ENCODE measurements at places on chromosomes 3 and 15. TPM values are rescaled to one million over a fixed set of nuclear protein-coding genes. Genes with fewer than 3 reads are reported as not detected.

GRCh38 chr3:85251766-85252165 is 293.0 kb downstream of the CADM2 start:
- DNase-seq: no peak

DNA sequence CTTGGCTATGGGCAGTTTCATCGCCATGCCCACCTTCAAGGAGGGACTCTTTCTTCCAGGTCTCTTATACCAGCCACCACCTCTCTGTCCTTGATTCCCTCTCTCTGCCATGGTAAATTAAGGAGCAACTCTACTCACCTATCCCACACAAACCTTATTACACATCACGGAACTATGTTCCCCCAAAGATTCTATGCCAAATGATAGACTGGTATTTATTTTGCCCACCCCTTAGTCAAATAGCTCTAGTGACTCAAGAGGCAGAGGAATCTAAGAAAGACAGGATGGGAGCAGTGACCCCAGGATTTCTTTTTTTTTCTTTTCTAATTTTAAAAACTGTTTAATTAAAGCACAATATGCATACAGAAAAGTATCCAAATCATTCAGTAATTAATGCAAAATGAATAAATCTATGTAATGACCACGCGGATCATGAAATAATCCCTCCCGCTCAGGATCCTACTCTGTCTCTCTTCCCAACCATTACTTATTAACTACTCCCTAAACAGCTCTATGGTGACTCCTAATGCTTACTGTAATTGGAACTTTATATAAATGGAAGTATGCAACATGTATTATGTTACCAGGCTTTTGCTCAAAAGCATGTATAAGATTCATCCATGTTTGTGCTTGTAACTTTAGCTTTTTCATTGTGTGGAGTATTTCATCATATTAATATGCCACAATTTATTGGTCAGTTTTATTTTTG is 410.8 kb upstream of the RASGRP1 start:
- no peak for DNase-seq

SLC38A3 gene
- total RNA-seq: not detected

XIRP1 gene
- 0.06 TPM for total RNA-seq

- no peak for DNase-seq
Measured at GRCh38 chr3:128760881-128761280, 34.9 kb downstream of the RAB7A start.

- no peak for DNase-seq
Measured at GRCh38 chr3:4036046-4036445, 236.8 kb downstream of the LRRN1 start.

DNA sequence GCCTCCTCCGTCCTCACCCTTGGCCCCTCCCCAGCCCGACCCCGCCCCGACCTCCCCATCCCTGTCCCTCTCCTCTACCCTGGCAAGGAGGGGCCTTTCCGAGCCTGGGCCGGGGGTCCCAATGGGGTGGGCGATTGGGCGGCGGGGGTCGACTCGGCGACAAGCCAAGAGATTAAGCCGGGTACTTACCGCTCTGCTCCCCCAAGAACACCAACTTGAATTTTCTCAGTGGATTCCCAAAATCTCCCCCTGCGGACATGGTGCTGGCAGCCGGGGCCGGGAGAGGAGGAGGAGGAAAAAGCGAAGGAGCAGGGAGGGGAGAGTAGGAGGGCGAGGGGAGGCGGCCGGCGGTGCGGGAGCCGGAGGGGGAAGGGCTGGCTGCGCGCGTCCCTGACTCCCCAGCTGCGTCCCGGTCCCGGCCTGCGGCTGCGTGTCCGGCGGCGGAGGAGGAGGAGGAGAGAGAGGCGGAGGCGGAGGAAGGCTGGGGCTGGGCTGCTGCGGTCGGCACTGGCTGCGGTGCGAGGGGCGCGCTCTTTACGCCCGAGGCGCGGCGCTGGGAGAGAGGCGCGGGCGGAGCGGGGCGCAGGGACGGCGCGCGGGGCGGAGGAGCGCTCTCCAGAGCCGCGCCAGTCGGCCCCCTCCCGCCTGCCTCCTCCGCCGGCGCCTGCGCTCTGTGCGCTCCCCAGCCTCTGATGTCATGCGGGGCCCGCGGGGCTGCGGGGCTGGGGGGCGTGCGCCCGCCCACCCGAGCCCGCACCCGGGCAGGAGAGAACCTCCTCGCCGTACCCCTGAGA is at the start of gene RAB6B:
TSS of gene RAB6B (minus strand) at position 675 of the 794 bp plus-strand sequence. CDS start at position 259, 416 bp downstream.
- DNase-seq: no peak

CACNA2D2 gene
- total RNA-seq: 0.56 TPM

DNA sequence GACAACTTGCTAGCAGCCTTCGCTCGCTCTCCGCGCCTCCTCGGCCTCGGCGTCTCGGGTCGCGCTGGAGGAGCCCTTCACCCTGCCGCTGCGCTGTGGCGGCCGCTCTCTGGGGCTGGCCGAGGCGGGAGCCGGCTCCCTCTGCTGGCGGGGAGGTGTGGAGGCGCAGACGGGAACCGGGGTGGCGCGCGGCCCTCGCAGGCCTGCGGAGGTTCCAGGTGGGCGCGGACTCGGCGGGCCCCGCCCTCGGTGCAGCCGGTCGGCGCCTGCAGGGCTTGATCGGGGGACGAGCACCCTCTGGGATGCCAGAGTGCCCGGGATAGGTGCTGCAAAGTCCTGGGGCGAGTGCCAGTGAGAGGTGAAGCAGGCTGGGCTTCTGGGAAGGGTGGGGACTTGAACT is 989.9 kb downstream of the ROBO2 start:
- DNase-seq: no peak

GRCh38 chr3:38039101-38039898 is at the start of gene DLEC1:
DLEC1 (plus strand) TSS chr3:38039208; CDS start chr3:38039226, 18 bp downstream.
- DNase-seq: peak; percentile 97

IQCH gene
- total RNA-seq: 0.98 TPM

HEXA gene
- total RNA-seq: 95.5 TPM

DNA sequence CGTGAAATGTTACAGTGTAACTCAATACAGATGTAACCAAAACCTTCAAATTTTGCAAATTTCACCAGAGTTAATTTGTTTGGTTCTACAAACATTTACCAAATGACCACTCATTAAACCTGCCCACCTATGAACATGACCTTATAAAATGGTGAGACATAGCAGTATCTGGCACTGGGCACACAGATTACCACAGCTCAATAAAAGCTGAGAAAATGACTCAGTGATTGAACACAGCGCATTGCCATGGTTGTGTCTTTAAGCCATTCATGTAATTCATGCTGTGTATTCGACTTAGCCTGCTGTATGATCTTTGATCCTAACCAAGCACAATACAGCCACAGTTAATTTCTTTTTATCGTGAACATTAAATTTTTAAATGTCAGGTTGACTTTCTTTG is 11.3 kb downstream of the PPARG start:
- no peak for DNase-seq

TNFAIP8L3 gene
- total RNA-seq: not detected

DNA sequence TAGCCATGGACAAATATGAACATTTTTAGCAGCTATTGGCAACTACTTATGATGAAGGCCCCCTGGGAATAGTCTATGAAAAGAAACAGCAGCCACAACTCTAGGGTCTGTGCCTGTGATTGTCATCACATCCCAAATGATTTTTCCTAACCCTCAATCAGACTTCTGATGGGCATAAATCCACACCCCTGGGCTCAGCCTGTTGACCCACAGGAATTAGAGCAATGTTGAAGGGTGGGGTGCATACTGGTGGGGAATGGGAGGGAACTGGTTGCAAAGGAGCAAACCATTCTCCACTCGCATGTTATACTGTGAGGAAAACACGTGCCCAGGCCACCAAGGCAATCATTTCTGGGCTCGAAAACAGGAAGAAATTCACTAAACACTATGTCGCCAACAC is 106.5 kb upstream of the CTNNB1 start:
- DNase-seq: no peak

PAQR5 gene
- not detected for total RNA-seq

CERS3 gene
- total RNA-seq: not detected

- DNase-seq: no peak
Measured at GRCh38 chr15:37619358-37620042, 314.9 kb upstream of the TMCO5A start.

DNA sequence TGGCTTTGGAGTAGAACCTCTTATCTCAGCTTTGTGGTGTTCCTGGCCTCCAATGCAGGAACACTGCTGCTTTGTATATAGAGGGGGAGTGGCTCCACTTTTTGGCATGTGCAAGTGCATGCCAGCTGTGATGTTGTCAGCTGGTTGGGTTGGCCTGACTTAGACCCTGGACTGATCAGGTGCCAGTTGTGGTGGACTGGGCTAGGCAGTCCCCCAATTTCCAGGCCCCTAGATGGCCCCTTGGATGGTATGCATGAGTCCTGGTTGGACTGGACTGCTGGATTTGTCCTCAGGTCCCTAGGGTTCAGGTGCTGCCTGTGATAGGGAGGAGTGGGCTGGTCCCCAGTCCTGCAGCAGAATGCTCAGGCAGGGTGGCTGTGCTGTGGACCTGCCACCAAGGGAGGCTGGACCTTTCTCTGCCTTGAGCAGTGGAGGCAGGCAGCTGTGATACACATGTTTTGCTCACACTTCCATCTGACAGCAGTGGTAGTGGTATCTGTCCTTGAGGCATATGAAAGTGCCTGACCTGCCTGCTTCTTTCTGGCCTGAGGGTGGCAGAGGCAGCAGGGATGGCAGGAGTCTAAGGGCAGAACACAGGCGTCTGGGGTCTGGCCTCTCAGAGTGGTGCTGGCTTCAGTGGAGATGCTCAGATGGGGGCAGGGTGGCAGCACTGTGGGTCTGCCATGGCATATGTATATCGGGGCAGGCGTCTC is 74.8 kb downstream of the STXBP5L start:
- DNase-seq: no peak

CLDN18 gene
- total RNA-seq: not detected

GRK7 gene
- total RNA-seq: not detected

DNA sequence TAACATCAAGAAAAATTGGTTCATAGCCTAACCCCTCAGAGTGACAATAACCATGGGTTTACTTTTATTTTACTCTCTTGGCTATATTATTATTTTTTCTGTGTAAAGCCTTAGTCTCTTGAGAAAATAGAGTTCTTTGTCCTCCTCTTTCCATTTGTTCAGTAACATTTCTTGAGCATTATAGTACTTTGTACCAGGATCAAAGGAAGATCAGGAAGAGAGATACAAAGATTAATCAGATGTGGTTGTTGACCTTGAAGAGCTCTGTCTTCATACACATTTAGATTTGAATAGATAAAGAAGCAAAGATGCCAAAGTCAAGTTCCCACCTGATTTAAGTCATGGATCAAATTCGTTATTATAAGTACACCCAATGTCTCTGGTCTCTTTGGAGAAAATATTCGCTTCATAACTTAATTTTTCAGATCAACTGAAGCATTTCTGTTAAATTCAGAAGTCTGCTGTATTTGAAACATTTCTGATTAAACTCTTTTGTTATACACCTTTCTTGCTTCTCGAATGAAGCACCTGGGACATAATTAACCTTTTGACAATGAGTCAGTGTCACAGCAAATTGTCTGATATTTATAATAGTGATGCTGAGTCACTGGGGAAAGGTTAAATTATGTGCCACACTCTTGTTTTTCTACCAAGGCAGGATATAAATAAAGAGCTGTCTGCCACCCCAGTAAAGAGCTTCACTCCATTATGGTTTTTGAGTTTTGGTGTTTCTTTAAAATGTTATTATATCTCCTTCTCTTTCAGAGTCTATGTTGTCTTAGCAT is 100.2 kb downstream of the GHSR start:
- no peak for DNase-seq

SCN11A gene
- total RNA-seq: 0.05 TPM

PEX5L gene
- 1.1 TPM for total RNA-seq

- DNase-seq: no peak
Measured at GRCh38 chr3:120445654-120446053, 5.1 kb downstream of the FSTL1 start.

DNA sequence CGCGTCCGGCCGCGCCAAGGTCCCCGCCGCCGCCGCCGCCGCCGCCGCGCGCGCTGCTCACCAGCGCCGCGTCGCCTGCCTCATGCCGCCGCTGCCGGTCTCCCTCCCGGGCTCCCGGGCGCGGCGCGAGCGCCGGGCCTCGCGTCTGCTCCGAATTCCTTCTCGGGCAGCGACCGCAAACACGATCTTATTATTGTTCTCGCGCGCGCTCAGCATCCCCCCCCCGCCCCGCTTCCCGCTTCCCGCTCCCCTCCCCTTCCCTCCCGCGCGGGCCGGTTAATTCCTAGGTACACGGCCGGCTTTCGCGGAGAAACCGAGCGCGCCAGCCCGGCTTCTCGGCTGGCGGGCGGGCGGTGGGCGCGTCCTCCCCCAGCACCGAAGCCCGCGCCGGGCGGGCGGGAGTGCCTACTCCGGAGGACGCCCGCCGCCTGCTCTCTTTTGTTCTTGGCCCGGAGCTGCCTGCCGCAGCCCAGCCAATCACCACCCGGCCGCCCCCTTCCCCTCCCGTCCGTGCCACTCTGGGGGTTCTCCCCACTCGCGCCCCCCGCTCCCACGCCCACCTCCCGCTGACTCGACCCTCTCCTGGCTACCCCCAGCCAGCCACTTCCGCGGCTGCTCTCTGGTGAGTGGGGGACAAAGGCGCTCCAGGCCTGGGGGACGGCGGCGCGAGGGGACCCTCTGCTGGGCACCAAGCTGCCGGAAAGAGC is at the start of gene HDGFL3:
TSS of gene HDGFL3 (minus strand) at position 164 of the 707 bp plus-strand sequence. CDS start 409 bp downstream, outside the sequence.
- peak; percentile 48 for DNase-seq

- DNase-seq: peak; percentile 54
Measured at GRCh38 chr3:109023656-109024254, 70.1 kb upstream of the GUCA1C start.

GRCh38 chr3:101828276-101828675 is 21.0 kb upstream of the NFKBIZ start:
- no peak for DNase-seq

DNA sequence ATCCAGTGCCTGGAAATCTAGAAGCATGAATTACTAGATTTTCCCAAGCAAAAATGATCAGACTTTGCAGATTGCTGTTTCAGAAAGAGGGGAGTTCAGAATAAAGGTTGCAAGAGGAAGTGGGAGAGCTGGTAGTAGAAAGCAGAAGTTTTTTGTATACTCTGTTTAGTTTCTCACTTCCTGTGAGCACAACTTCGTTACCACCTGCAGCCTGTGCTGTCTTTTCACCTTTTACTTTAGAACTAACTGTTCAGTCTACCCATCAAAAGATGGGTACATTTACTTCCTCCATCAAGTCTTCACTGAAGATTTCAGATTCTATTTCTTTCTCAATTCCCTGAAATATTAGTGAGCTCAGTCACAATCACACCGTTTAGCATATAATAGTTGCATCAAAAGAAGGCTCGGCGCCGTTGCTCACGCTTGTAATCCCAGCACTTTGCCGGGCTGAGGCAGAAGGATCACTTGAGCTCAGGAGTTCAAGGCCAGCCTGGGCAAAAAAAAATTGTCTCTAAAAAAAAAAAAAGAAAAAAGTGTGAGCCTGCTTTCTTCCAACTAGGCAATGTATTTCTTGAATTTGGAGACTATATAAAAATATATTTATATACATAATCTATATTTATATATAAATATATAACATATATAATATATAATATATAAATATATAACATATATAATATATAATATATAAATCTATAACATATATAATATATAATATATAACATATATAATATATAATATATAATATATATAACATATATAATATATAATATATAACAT is 1.8 kb upstream of the CEP97 start:
- peak; percentile 46 for DNase-seq

PTPN23 gene
- 27.0 TPM for total RNA-seq

- DNase-seq: peak; percentile 78
Measured at GRCh38 chr3:59235634-59236012, 185.8 kb upstream of the CFAP20DC start.

ATP13A5 gene
- total RNA-seq: not detected
